ENCODE measurements at places on chromosomes 12 and 14.

GRCh38 chr12:93793983-93794382, 116.8 kb downstream of the CRADD start:
- no peak for DNase-seq

DNA sequence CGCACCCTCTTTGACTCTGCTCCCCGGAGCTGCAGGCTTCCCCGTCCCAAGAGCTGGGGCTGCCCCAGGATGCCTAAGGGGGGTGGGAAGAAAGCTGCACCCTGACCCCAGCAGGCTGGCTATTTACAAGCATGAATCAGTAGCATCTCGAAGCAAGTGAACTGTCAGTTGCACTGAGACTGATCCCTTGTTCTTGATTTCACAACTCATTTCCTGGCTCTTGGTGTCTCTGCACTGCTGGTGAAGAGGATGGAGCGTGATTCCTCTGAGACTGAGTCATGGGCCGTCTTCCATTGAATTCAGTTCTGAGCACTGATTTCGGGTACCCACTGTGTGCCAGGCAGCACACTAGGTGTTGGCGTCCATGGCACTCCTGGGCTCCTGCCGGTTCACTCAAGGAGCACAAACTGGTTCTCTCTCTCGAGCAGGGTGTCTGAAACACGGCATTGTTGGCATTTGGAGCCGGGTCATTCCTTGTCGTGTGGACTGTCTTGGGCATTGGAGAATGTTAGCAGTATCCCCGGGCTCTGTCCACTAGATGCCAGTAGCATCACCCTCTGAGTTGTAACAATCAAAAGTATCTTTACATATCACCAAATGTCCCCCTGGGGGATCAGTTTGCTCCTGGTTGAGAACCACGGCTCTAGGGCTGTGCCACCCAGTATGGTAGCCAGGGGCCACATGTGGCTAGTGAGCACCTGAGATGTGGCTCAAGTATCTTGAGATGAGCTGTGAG, 86.9 kb downstream of the RIN3 start:
- no peak for DNase-seq

GRCh38 chr14:31439561-31439960, 17.7 kb downstream of the DTD2 start:
- no peak for DNase-seq

DNA sequence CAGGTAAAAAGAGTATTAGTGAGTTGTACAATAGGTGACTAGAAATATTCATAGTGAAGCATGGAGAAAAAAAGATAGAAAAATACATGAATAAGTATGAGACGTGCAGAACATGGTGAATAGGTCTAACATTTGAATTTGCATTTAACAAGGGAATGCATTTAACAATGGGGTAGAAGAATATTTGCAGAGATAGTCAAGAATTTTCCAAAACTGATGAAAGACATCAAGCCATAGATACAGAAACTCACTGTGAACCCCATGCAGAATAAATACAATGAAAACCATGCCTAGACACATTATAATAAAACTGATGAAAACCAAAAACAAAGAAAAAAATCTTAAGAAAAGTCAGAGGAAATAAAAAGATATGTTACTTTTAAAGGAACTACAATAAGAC, 184.8 kb downstream of the KTN1 start:
- no peak for DNase-seq

DNA sequence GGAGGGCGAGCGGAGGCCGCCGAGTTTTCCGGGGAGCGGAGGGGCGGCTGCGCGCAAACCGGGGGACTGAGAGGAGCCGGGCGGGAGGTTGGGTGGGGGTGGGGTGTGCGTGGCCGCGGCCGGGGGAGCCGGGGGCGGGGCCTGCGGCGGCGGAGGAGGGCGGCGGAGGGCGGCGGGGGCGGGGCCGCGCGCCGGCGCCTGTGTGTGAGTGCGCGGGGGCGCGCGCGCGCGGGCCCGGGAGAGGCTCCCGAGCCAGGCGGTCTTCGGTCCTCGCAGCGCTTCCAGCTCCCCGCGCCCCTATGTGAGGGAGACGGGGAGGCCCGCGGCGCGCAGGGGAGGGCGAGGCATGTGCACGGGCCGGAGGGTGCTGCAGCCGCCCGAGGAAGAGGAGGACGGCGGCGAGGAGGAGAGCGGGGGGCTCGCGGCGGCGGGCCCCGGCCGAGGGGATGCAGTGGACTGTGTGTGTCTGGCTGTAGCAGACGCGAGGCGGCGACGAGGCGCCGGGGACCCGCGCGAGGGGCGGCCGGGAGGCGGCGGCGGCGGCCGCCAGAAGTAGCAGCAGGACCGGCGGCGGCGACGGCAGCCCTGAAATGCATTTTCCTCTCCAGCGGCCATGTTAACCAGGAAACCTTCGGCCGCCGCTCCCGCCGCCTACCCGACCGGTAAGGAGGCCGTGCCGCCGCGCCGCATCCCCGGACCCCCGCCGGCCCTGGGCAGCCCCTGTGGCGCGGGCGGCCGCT, at the start of gene DYRK2:
Gene DYRK2, plus strand, starts transcription at position 225 of the 740 bp plus-strand sequence. Its CDS starts 389 bp downstream, at position 614.
- DNase-seq, result peak; percentile 74

GRCh38 chr12:3205742-3206519, 128.8 kb downstream of the TSPAN9 start:
- no peak for DNase-seq

GRCh38 chr12:26614011-26614616, 218.9 kb downstream of the ITPR2 start:
- DNase-seq, result peak; percentile 1

GRCh38 chr14:56549721-56550120, 29.9 kb upstream of the TMEM260 start:
- no peak for DNase-seq

DNA sequence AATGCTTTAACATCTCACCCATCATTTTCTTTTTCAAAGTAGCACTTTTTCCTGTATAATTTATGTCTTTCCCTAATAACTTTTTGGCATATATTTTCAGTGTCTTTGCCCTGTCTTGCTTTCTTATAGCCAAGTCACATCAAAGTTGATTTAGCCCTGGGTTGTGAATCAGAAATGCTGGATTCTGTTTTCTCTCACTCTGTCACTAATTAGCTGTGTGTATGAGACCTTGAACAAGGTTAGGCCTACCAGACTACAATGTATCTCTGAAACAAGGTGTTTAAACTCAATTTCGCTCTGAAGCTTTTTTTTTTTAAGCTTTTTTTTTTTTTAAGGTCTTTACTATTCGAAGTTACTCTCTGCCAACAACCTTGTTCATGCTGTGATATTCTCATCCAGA, 25.7 kb downstream of the CNOT2 start:
- DNase-seq, result no peak

- no peak for DNase-seq
These were observed 124.1 kb downstream of the SCAF11 start for GRCh38 chr12:45866299-45866698.

DNA sequence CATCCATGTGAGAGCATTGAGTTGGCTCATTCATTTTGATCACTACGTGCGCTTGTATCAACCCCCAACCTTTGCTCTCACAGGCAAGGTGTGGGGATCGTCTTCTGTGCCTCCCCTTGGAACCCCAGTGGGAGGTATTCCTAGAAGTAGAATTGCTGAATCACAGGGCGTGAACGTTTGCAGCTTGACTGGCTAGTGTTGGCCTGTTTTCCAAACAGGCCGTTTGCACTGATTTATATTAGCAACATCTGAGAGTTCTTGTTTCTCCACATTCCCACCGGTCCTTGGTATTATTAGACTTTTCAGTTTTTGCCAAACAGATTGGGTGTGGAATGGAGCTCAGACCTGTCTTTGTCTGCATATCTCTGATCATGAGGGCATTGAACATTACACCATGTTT, 288.6 kb upstream of the PWP1 start:
- DNase-seq, result no peak

GRCh38 chr14:96117101-96117897, 78.1 kb downstream of the C14orf132 start:
- DNase-seq, result no peak

GRCh38 chr14:53273671-53274072, 120.5 kb upstream of the DDHD1 start:
- no peak for DNase-seq

DNA sequence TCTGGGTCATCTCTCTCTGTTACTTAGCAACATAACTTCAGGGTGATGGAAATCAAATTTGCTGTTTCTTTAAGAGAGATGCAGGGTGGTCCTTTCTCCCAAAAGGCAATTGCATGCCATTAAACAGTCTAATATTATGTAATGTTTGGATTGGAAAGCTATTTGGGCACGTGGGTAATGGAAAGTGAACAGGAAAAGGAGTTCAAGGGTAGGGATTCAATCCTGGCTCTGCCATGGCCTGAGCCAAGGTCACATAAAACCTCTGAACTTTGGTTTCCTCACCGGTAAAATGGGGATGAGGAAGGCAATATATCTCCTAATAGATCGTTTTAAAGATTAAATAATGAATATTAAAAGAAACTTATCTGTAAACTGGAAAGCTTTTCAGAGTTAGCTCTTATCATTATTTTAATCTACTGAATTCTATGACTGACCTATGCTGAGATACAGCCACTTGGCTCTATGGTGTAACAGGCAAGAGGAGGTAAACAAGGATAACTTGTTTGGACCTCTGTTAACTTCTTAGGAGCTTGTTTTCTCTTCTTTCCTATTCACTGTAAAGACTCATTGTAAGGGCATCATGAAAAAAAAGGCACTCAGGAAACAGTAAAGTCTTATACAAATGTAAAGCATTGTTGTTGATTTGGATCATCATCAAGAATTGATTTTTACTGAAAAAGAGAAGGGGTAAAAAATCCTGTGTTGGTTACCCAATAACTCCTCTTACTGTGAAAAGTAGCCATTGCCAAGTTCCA, 55.7 kb upstream of the OVCH1 start:
- DNase-seq, result no peak

- DNase-seq, result no peak
These were observed 20.2 kb downstream of the SLCO1B1 start for GRCh38 chr12:21151184-21151583.

GRCh38 chr12:77494296-77494695, 336.4 kb upstream of the NAV3 start:
- no peak for DNase-seq

- DNase-seq, result no peak
These were observed 112.0 kb downstream of the TSPAN8 start for GRCh38 chr12:71045781-71046180.

DNA sequence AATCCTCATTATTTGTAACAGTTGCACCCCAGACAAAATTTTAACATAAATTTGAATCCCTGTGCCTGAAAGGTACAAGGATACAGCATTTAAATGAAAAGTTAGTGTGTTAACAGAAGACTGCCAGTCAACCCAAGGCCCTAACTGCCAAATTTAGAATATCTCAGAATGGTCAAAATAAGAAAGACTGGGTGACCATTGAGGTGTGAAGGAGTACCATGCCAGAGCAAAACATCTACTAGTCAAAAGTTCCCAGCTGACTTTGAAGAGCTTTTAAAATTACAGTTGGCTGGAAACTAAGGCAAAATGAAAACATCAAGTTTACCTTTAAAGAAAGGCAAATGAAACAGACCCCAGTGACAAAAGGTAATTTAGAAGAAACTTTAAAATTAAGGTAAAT, 18.4 kb downstream of the SAV1 start:
- no peak for DNase-seq

Measured in stimulated activated CD4-positive, alpha-beta T cell treated with anti-CD3 and anti-CD28 coated beads, Interleukin-12 subunit alpha, Interleukin-12 subunit beta, amount 100 ng/mL, for 4 hours (primary cell).